RPMI7951 (cell line): ENCODE measurements at places on chromosomes 5 and 9. TPM values are rescaled to one million over a fixed set of nuclear protein-coding genes. Genes with fewer than 3 reads are reported as not detected.

- DNase-seq, result peak; percentile 85
These were observed 159.7 kb downstream of the TLE1 start for GRCh38 chr9:81529556-81530193.

Gene CCDC112
- total RNA-seq, result 8.4 and 8.9 TPM in 2 replicates

- DNase-seq, result no peak
These were observed 2.8 kb downstream of the LCN15 start for GRCh38 chr9:136761545-136761981.

DNA sequence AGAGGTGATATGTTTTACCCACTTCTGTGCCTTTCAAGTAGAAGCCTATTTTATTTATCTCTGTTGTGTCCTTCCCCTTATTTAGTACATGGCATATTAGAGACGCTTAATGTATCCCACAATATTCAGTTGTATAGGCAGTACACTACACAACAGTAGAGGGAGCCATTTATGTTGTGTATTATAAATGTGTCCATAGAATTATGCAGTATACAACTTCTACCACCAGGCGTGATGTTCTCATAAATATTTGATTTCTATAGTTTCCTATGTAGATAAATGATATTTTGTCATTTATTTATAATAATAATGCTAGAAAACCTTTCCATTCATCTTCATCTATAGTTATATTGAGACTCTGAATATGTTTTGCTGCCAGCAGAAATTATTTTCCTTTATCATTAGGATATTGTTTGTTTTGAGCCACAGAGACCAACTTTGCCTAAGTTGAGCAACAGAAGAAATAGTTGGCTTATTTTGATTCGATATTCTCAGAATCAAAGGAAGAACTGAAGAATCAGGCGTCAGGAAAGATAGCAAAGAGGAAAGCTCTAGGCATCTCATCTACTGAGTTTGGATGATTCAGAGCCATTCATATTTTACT is 81.7 kb downstream of the ADAMTS19 start:
- DNase-seq, result no peak

DNA sequence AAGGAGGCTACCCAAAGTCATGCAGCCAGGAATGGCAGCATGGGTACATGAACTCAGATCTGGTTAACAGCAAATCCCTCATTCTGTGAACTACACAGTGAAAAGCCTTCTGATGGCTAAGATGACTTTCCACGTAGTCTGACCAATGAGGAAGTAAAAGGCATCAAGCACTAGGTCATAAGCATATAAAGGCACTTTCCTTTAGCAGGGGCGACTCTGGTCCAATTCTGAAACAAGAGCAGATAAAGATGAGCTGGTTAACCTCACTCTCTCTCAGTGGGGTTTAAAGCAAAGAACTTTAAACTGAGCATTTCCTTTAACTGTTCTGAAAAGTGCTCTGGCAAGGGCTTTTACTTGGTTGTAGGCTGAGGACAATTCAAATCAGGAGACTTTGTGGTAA is 21.1 kb downstream of the PSMB7 start:
- no peak for DNase-seq

DNA sequence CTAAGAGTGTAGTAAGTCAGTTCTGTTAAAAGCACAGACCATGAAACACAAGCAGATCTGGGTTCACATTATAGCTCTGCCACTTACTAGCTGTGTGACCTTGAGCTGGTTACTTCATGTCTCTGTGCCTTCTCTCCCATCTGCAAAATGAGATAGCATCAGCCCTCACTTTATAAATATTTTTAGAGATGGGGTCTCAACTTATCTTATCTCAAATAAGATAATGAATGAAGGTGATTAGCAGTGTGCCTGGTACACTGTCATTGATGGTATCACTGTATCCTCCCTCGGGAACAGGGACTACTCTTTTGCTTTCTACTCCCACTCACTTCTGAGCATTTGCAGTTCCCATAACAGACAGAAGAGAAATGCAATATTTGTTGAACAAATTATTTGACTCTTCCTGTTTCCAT is 52.4 kb downstream of the GALNT10 start:
- no peak for DNase-seq

GRCh38 chr9:109945573-109945972 is 165.6 kb downstream of the PALM2AKAP2 start:
- DNase-seq, result no peak

Gene PHF24
- total RNA-seq, result not detected in 2 replicates

- no peak for DNase-seq
These were observed 4.8 kb downstream of the NR2F1 start for GRCh38 chr5:93587597-93588351.

Gene FABP6
- total RNA-seq, result 3.6 and 6.4 TPM in 2 replicates

Gene GRM6
- total RNA-seq, result not detected in 2 replicates

Gene CTSL
- total RNA-seq, result 168 and 169 TPM in 2 replicates

DNA sequence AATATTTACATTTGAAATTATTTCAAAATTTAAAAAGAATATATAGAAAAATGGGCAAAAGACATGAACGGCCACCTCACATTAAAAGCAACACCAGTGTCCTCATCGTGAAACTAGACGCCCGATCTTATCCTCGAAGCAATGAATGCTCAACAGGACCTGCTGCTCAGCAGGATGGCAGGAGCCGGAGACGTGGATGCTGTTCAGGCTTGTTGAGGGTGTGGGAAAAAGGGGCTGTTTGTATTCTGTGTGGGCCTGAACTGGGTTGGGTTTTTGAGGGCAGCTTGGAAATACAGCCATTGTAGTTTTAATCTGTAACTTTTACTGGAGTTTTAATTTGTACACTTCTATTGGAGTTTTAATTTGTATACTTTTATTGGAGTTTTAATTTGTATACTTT is 20.3 kb downstream of the EXOC3 start:
- DNase-seq, result no peak

Gene CATSPER3
- not detected in 2 replicates for total RNA-seq

Gene MEIKIN
- not detected in 2 replicates for total RNA-seq

GRCh38 chr9:87342743-87343142 is 154.9 kb upstream of the DAPK1 start:
- DNase-seq, result peak; percentile 52

GRCh38 chr9:20538956-20539355 is 83.3 kb downstream of the MLLT3 start:
- DNase-seq, result peak; percentile 32

DNA sequence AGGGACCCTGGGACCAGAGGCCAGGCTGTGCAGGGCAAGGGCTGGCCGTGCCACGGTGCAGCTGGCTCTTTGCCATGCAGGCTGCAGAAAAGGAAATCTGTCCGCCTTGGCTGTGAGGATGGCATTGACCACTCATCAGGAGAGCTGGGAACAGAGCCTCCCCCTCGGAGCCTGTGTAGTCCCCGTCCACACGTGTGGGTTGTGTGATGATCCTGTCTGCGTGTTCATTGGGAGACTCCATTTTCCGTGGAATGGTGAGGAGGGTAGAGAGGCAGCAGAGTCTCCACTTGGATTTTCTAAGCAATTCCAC is 47.7 kb downstream of the EHMT1 start:
- DNase-seq, result no peak

- DNase-seq, result no peak
These were observed 1174.6 kb downstream of the CDH9 start for GRCh38 chr5:25863811-25864210.

GRCh38 chr5:95727764-95728191 is 3.4 kb upstream of the RHOBTB3 start:
- DNase-seq, result no peak
